ENCODE measurements at places on chromosomes 12 and 14.
A peak's percentile ranks its signal among the peaks of the same experiment; 100 is the strongest.

DNA sequence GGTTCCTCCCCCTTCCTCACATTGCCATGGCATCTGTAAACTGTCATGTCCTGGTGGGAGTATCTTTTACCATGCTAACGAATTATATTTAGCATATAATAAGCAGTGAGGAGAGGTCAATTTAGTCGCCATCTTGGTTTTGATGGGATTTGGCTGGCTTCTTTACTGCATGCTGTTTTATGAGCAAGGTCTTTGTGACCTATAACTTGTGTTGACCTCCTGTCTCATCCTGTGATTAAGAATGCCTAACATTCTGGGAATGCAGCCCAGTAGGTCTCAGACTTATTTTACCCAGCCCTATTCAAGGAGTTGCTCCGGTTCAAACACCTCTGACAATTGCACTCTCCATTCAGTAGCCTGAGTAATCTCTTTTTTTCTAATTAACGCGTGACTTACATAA lies 2.1 kb upstream of the EIF4B start:
- no peak for DNase-seq

DNA sequence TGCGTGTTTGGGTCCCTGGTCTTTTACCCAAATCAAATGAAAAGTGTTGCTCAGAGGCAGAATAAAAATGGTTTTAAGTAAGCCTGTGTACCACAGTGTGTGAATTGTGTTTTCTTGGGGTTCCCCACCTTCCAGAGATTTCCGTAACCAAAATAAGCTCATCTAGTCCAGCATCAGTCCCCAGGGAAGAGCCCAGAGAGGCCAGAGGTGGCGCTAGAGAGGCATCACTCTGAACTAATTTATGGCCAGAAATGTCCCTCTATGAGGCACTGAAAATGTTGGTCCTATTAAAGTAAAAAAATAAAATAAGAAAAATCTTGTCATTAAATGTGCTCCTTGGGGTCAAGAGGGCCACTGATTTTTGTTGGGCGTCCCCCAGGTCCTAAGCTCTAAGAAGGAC lies 24.9 kb upstream of the PRKAB1 start:
- peak; percentile 7 for DNase-seq

DNA sequence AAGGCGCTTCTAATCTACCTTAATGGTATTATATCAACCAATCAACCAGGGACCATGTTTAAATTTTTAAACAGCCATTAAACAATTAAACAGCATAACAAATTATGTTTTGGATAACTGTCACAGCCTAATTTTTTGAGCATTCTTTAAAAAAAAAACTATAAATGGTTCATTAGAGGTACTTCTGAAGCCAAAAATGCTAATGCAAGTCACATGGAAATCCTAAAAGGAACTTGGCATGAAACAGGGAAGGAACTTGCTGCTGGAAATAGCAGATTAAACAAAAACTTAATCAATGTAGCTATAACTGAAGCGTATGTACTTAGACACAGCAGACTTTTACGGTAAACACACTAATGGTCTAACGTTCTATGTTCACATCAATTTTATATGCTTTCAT lies 190.2 kb upstream of the BTG1 start:
- DNase-seq: no peak

DNA sequence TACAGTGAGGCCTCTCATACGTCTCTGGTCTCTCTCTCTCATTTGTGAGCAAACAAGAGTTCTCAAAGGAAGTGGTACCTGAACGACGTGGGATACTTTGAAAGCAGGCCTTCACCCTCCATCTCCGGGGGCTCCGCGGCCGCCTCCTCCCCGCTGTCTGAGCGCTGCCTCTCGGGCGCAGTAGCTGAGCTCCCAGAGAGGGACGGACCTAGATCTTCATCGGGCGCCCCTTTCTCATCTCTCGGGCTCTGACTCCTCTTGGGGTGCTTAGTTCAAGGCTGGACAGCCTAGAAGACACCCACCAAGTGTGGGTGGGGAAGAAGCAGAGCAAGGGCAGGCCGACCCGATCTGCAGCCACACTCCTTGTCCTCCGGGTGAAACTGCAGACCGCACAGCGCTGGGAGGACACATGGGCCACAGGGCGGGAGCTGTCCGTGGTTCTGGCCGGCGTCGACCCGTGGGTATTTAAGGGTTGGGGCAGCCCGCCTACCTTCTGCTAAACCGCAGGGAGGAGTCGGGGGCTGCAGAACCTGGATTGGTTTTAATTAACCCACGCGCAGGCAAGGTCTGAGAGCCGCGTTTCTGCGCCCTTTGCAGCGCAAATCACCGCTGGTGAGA lies 92.7 kb downstream of the PAH start:
- no peak for DNase-seq

DNA sequence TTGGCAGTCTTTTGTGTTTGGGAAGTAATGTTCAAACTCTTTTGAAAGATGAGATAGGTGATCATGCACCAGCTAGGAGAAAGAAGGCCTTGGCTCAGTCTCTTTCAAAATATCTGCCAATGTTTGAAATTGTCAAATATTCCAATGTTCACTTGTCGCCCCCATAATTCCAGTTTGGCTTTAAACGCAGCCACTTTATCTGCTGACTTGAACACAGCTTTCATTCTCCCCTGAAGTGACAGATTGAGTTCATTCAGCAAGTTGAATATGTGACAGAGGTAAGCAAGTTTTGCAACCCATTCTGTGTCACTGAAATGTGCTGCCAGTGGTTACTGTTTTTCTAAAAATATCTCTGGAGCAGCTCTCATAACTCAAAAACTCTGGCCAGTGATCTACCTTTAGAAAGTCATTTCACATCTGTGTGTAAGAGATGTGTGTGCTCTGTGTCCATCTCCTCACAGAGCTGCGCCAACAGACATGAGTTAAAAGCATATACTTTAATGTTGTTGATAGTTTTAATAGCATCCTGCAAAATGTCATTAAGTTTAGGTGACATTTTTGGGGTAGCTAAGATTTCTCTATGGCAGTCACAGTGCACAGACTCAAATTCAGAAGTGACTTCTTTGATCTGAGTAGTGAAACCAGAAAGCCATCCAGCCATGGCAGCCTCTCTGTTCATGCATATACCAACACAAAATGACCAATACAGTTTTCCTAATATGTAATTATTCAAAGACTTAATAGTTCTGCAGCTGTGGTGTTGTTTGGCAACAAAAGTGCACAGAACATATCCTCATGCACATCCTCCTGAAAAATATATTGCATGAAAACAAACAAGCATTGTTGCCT lies 614.3 kb upstream of the MIS18BP1 start:
- DNase-seq: no peak

GRCh38 chr12:49347311-49348193 lies 864 bp downstream of the DNAJC22 start:
- DNase-seq: peak; percentile 86

DNA sequence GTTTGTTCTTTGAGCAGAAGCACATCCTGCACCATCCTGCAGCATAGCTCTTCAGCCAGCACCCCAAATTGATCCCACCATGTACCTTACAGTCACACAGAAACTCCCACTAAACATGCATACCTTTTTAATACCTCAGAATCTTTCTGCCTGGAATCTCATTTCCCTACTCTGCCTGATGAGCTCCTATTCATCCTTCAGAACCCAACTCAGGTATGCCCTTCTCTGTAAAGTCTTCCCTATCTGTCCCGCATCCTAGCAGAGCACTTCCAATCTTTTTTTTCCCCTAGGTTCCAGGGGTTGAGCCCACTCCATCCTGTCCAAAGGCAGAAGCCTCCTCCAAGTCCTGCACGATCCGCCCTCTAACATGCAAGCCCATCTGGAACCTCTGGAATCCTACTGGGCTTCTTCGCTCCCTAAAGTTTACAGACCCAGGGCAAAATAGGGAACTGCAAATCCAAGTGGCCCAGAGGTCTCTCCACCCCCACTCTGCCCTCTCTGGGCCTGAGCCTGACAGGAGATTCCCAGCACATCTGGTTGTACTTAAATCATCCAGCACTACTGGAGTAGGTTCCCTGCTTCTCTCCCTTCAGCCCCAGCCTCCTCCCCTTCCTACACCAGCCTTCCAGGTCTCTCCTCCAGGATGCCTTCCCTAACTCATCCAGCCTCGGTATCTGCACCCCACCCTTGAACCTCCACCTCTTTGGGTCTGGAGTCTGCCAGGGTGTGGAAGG lies 4.1 kb upstream of the FIGNL2 start:
- no peak for DNase-seq

GRCh38 chr12:47818467-47819137 lies 1.1 kb downstream of the HDAC7 start:
- DNase-seq: no peak

- no peak for DNase-seq
Observed at GRCh38 chr12:62435303-62436163, 31.1 kb upstream of the MON2 start.

DNA sequence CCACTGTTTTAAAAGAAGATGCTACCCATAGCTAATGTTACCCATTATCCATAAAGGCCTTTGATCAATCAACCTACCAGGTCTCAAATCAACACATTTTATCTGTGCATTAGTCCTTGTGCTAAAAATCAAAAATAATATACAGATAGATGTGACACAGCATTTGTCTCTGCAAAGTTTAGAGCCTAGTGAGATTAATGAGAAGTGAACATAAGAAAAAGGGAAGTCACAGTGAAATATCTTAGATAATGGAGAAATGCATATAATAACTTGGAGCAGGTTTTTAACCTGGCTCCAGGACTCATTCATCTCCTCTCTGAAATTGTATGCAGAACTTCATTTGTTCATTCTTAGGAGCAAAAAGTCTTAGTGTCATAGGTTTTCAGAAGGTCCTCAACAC lies 7.2 kb downstream of the PDE3A start:
- no peak for DNase-seq

- no peak for DNase-seq
Observed at GRCh38 chr12:15883536-15883935, 1.3 kb downstream of the STRAP start.

GRCh38 chr12:77384941-77385340 lies 319.6 kb upstream of the E2F7 start:
- DNase-seq: no peak

DNA sequence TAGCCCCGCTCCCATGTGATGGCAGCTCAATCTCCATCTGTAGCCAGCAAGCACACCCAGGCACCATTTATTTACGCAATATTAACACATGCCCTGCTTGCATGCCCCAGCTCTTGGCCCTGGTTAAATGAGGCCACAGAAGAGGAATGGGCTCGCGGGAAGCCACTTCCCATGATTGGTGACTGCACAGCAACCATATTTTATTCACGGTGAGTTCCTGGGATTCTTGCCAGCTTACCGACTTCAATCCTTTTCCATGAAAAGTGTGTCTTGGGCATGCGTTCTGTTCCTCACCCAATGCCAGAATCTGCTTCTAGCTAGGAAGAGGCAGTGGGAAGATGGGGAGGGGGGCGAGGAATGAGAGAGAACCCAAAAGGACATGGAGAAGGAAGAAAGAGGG lies 54.7 kb downstream of the PITPNM2 start:
- DNase-seq: no peak

DNA sequence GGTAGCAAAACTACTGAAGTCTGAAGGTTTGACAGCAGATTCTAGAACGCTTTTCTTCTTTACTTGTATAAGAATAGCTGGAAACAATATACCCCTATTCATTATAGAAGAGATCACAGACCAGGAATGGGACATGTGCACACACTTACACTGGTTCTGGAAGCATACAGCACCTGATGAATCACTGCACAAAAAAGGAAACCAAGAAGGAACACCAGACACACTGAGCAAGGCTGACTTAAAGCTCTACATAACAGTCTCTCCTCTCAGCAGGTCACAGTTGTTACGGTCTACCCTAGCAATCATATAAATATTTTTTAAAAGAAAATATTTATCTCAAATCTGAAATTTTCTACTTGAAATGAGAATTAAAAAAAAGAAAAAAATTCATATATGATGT lies 13.5 kb downstream of the ATP2B1 start:
- no peak for DNase-seq

DNA sequence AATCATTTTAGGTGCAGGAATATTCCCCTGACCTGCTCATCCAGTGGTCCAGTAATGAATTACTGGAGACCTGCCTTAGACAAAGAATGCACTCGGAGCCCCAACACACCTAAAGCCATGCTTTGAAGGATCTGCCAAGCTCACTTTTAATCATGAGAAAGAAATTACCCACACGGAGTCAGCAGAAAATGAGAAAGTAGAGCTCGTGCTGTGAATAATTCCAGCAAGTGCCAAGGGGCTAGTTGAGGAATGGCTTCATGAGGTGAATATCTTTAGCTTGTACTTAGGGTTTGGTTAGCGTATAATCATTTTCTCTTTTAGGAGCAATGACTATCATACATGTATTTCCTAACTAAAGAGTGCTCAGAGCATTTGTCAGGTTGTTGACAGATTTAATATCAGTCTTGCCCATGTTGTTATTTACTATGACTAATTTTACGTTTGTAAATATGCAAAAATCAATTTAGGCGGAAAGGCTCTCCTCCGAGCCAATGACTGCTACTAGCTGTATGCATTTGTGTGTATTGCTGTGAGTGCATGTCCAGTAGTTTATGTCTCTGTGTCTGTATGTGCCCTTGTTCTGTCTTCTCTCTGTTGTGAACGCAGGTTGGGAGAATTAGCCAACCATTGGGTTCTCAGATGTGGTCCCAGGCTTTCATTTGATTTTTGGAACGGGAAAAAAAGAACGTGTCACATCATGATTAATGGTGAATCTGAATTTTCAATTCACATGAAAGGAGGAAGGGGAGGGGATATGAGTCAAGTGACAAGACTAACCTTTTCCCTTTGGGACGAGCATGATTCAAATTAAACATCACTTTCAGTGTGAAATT lies 98.4 kb downstream of the RMST start:
- DNase-seq: no peak

- DNase-seq: peak; percentile 85
Observed at GRCh38 chr14:105477660-105478397, 3.2 kb downstream of the CRIP2 start.

Data from CD8-positive, alpha-beta T cell (primary cell).